ENCODE measurements at places on chromosomes 5 and 9.

GRCh38 chr5:180047667-180048066 is 23.9 kb downstream of the RNF130 start:
- no peak for DNase-seq

DNA sequence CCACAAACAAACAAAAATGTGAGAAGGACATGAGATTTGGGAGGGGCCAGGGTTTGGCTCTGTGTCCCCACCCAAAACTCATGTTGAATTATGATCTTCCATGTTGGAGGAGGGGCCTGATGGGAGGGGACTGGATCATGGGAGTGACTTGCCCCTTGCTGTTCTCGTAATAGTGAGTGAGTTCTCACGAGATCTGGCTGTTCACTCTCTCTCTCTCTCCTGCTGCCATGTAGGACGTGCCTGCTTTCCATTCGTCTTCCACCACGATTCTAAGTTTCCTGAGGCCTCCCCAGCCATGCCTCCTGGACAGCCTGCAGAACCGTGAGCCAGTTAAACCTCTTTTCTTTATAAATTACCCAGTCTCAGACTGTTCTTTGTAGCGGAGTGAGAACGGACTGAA is 118.7 kb downstream of the RXRA start:
- no peak for DNase-seq

GRCh38 chr5:81837667-81838306 is 86.9 kb upstream of the SSBP2 start:
- no peak for DNase-seq

- no peak for DNase-seq
These were observed 207.8 kb downstream of the DRD1 start for GRCh38 chr5:175236176-175236575.

GRCh38 chr5:149282027-149282965 is 10.6 kb downstream of the AFAP1L1 start:
- DNase-seq: no peak

GRCh38 chr5:126055348-126055729 is 367.9 kb upstream of the GRAMD2B start:
- no peak for DNase-seq

Data from stimulated activated CD4-positive, alpha-beta T cell treated with anti-CD3 and anti-CD28 coated beads, Interleukin-4, amount 100 ng/mL, for 24 hours (primary cell).